Frontal cortex (tissue), 4 donors: ENCODE measurements at places on chromosomes 1 and 21. TPM values are rescaled to one million over a fixed set of nuclear protein-coding genes. Genes with fewer than 3 reads are reported as not detected.

DNA sequence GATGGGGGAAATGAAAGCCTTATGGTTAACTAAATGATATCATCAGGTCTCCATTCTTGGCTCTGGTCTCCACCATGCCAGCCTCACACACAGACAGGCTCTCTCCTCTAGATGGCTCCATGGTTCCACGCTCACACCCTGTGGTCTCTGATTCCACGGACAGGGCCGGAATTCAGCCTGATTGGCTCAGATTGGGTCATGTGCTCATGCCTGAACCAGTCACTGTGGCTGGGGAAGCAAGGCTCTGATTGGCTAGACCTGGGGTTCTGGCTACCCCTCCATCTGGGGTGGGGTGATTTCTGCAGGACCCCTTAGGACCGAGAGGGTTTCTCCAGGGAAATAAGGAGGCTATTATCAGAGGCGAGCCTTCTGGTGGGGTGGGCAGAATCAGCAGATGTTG, 277.0 kb downstream of the PTPRU start:
- DNase-seq: no peak

- DNase-seq: no peak
Measured at GRCh38 chr1:114561333-114561732, 20.1 kb downstream of the BCAS2 start.

DNA sequence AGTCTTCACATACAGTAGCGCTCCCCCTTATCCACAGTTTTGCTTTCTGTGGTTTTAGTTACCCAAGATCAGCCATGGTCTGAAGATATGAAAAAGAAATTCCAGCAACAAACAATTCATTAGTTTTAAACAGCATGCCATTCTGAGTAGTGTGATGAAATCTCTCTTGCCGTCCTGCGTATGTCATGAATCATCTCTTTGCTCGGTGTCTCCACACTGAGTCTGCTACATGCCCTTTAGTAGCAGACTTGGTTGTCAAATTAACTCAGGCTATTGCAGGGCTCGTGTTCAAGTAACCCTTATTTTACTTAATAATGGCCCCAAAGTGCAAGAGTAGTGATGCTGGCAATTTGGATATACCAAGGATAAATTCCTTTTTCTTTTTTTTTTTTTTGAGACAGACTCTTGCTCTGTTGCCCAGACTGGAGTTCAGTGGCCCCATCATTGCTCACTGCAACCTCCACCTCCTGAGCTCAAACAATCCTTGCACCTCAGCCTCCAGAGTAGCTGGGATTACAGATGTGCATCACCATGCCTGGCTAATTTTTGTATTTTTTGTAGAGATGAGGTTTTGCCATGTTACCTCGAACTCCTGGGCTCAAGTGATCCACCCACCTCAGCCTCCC, 22.6 kb downstream of the PHACTR4 start:
- no peak for DNase-seq

- no peak for DNase-seq
Measured at GRCh38 chr1:56199956-56200355, 379.4 kb downstream of the PLPP3 start.

DNA sequence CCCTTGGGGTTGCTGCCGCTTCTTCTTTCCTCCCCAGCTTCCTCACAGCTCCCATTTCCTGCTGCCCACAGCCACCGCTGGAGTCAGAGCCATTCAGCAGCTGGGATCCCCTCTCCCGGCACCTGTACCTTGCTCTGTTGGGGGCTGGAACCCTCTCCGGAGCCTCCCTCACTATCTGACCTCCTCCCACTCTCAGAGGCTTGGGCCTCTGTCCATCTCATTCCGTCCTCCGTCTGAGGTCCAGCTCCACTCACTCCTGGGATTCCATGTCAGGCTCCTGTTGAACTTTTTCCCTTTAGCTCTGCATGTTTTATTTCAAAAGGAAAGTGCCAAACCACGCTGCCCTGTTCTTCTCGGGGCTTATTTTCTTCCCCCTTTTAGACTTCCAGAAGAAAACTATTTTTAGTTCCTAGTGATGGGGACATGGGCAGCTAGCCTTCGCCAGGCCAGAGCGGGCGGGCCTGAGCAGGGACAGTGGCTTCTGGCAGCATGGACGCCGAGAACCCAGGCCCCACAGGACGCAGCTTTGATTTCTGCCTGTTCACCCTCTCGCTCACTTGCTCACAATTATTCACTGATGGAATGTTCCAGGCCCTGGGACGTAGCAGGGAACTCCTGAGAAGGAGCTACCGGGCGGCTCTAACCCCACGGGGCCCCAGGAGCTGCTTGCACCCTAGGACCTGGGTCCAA, 79.2 kb downstream of the ARHGEF10L start:
- no peak for DNase-seq

GRCh38 chr1:245829826-245830225, 675.0 kb downstream of the KIF26B start:
- no peak for DNase-seq

DNA sequence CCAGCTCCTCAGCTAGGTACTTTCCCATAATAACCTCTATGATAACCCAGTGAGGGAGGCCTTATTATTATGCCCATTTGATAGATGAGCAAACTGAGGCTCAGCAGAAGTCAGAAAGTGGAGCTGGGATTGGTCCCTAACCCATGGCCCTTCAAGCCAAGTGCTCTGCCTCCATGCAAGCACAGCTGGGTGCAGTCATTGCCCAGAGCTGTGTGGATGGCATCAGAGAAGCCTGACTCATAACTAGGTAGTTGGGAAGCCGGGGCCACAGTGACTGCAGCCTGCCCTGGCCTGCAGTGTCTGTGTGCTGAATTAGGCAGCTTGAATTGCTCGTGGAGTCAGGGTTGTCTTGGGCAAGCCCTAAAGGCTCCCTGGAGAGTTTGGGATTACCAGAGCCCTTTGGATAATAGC, 89.9 kb upstream of the SLC2A1 start:
- no peak for DNase-seq

DNA sequence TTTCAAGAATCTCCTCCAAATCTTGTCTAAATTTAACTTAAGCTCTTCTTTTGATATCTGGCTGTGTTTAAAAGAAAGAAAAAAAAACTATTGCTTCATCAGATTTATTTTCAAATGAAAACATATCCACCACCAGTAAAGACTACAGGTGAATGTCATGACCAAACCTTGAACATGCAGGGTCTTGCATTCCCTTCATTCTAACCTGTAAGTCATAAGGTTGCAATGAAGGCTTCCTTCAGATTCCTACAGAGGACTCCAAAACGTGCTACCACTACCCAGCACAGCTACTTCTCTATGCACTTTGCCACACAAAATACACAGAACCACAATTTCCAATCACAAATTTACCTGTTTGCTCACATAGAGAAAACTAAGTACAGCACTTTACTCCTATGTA, 26.3 kb downstream of the FRRS1 start:
- DNase-seq: no peak

DNA sequence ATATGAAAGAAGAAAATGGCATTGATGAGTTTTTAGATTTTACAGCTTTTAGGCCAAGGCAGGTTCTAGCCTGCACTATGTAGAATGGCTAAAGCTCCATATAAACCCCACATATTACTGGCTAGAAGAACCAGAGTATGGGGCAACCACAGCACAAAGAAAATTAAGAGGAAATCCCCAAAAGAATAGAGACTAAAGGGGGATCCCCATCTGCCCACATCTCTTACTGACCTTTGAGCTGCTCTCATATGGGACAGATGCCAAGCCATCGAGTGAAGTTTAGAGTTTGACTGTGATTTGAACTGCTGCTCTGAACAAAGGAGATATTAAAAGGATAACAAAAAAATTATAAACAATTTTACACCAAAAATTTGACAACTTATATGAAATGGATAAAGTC, 102.2 kb upstream of the HAO2 start:
- no peak for DNase-seq

DNA sequence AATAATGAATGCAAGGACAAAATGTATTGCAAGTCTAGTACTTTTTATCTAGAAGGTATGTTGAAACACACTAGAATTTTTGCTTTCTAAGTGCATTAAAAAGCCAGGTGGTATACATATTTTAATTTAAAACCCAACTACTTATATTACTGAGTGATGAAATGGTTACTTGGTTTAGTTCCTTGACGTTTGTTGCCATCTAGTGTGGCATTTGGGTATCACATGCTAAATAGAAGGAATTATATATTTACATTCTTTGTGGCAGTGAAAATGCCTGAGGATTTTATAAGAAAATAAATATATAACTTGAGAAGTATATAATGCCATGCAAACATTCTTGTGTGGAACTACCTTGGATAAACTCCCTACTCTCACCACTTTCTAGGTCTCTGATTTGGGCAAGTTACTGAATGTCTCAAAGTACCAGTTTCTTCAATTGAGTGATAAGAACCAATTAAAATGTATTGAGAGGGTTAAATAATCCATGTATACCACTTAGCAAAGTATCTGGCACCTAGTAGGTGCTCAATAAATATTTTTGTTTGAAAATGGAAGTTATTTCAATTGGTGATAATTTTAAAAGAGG, 69.6 kb downstream of the SDCCAG8 start:
- peak; percentile 27 for DNase-seq

GRCh38 chr1:87888446-87888845, 559.8 kb downstream of the LMO4 start:
- DNase-seq: no peak

- DNase-seq: no peak
Measured at GRCh38 chr1:202063093-202063492, 52.7 kb downstream of the ELF3 start.

DNA sequence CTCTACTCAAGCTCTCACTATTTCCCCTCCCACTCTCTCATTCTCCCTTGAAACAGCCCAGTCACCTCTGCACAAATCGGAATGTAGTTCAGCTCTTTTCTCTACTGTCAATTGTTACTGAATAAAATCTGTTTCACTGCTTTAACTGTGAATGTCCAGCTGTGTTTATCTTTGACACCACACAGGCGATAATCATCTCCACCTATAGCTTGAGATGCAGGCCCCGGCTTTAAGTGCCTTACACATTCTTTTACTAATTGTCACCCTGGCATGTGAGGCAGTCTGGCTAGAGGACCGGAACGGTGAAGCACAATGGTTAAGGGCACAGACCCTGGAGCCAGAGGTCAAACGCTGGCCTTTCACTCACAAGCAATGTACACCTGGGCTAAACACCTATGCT, 122.8 kb upstream of the C8B start:
- DNase-seq: no peak

DNA sequence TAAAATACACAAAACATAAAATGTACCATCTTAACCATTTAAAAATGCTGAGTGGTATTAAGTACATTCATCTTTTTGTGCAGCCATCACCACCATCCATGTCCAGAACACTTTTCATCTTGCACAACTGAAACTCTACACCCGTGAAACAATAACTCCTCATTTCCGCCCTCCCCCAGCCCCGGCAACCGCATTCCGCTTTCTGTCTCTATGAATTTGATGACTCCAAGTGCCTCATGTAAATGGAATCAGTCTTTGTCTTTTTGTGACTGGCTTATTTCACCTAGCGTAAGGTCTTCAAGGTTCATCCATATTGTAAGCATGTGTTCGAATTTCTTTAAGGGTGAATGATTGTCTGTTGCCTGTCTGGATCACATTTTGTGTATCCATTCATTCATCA, 37.2 kb downstream of the SCCPDH start:
- no peak for DNase-seq

DNA sequence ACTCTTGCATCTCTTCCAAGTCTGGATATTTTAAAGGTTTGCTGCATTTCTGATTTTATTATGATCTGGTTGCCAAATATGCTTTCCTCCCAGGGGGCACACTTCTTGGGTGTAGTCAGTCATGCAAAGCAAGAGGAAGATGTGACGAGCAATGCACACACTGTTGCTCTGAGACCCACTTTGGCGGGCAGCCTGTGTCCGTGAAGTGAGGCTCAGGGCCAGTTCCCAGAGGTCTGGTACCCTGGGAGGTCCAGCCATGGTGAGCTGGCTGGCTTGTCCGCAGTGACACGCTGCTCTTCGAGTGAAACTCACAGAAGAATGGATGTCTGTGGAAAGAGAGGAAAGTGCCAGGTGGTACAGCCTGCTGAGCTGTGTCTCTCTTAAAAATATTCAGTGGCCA, 52.8 kb upstream of the EDN2 start:
- no peak for DNase-seq

DNA sequence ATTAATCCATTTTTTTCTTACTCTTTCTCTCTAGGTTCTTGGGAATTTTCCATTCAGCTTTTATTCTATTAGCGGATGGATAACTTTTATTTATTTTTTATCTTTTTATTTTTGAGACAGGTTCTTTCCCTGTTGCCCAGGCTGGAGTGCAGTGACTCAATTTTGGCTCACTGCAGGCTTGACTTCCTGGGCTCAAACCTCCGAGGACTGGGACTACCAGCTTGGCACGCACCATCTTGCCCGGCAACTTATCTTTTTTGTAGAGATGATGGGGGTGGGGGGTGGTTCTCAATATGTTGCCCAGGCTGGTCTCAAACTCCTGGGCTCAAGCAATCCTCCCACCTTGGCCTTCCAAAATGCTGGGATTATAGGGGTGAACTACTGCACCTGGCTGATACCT, 36.1 kb upstream of the CHIT1 start:
- DNase-seq: no peak

GRCh38 chr1:14511166-14511680, 87.3 kb upstream of the KAZN start:
- DNase-seq: no peak

- DNase-seq: peak; percentile 53
Measured at GRCh38 chr1:227317523-227318015, 723 bp downstream of the CDC42BPA start.

DNA sequence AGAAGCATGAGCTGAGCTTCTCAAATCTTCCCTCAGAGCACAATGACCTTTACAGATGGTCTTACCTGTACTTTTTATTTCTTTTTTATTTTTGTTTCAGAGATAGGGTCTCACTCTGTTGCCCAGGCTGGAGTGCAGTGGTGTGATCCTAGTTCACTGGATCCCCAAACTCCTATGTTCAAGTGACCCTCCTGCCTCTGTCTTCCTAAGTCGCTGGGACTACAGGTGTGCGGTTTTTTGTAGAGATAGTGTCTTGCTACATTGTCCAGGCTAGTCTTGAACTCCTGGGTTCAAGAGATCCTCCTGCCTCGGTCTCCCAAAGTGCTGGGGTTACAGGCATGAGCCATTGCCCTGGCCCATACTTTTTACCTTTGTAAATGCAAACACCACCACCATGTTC, 56.0 kb upstream of the LPGAT1 start:
- no peak for DNase-seq

GRCh38 chr1:227767401-227768124, 32.3 kb downstream of the SNAP47 start:
- DNase-seq: no peak

- no peak for DNase-seq
Measured at GRCh38 chr21:42546433-42546832, 32.8 kb downstream of the SLC37A1 start.

DNA sequence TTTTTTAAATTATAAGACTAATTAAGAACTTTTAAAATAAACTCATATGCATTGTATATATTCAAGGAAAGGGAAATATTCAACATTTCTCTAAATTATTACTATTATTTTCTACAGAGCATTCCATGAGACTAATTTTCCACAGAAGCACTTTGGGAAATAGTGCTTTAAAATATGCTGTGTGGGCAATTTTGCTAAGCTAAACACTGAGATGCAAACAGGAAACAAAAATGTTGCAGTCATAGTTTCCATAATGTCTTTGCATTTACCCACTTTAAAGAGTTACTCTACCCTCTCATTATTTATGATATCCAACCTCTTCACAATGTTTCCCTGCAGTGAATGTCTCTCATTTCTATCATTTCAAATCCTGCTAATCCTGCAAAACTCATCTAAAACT, 269.6 kb upstream of the BEND5 start:
- DNase-seq: no peak

The NUDC gene
- total RNA-seq: 17.1 TPM

The YTHDF2 gene
- 89.7 TPM for total RNA-seq

The CD1B gene
- total RNA-seq: not detected

The IL12RB2 gene
- 7.3 TPM for total RNA-seq

The TMEM234 gene
- 12.2 TPM for total RNA-seq

The STRIP1 gene
- total RNA-seq: 98.2 TPM

The DBT gene
- total RNA-seq: 6.5 TPM

The RPE65 gene
- 0.41 TPM for total RNA-seq

The F11R gene
- total RNA-seq: 9.4 TPM
